NCI-H1930 (cell line): ENCODE measurements at places on chromosomes 6 and 20.

- no peak for DNase-seq
Measured at GRCh38 chr6:82893889-82894652, 171.6 kb downstream of the UBE3D start.

- peak; percentile 81 for DNase-seq
Measured at GRCh38 chr20:2102585-2103460, 1.2 kb downstream of the STK35 start.

- no peak for DNase-seq
Measured at GRCh38 chr6:104682722-104683643, 176.7 kb downstream of the HACE1 start.

DNA sequence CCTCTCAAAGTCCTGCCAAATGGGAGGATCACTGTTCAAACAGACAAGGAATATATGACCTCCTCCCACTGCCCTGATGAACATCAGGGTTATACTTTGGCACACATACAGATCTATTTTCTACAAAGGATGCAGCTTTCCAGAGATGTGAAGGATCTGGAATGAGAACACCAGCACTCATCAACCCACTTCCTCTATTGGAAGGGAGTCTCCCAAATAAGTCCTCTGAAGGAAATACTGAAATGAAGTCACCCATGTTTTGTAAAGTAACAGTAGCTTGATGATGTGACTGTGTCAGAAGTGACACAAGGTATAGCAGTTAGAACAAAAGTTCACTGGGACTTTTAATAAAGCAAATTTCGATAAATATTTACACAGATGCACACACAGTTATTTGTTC is 104.9 kb downstream of the OGFRL1 start:
- DNase-seq = no peak

DNA sequence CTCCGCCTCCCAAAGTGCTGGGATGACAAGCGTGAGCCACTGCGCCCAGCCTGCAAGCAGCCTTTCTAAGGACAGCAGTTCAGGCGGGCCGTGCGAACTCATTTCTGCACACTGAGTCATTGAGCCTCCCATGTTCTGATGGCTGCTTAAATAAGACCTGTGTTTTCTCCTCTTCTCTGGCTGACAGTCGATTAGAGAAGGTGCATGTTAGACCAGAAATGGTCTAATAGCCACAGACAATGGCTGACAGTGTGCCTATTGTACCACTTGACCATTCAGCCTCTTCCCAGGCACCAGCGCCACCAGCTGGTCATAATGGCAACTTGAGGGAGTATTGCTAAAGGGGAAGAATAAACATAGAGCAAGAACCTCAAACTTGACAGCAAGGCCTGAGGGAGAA is 6.2 kb downstream of the CST11 start:
- DNase-seq = peak; percentile 25

DNA sequence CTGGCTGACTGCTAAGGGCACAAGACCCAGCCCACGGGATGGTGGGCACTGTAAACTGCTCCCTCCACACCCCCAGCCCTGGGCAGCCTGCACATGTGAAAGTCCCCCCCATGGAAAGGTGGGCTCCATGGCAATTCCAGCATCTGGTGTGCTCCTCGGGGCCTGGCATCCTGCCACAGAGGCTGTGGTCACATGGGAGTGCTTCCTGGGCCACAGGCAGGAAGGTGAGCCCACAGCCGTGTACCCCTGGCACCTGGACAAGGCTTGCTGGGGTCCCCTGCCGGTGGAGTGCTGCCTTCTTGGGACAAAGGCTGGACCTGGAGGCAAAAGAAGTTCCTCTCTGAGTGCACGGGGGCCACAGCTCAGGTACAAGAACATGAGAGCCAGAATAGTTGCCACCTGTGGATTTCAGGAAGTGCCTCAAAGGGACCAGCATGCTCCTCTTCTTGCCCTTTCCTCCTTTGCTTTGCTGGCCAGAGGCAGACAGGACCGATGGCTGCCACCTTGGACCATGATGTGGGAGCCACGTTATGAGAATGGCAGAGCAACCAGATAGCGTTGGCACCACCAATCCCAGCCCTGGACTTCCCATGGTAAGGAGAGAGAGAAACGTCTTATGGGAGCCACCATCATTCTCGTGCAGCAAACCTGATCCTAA is 120.2 kb upstream of the MLN start:
- no peak for DNase-seq

GRCh38 chr20:36155991-36156390 is 1.5 kb downstream of the EPB41L1 start:
- no peak for DNase-seq

GRCh38 chr6:4818272-4818938 is 42.2 kb downstream of the CDYL start:
- no peak for DNase-seq

DNA sequence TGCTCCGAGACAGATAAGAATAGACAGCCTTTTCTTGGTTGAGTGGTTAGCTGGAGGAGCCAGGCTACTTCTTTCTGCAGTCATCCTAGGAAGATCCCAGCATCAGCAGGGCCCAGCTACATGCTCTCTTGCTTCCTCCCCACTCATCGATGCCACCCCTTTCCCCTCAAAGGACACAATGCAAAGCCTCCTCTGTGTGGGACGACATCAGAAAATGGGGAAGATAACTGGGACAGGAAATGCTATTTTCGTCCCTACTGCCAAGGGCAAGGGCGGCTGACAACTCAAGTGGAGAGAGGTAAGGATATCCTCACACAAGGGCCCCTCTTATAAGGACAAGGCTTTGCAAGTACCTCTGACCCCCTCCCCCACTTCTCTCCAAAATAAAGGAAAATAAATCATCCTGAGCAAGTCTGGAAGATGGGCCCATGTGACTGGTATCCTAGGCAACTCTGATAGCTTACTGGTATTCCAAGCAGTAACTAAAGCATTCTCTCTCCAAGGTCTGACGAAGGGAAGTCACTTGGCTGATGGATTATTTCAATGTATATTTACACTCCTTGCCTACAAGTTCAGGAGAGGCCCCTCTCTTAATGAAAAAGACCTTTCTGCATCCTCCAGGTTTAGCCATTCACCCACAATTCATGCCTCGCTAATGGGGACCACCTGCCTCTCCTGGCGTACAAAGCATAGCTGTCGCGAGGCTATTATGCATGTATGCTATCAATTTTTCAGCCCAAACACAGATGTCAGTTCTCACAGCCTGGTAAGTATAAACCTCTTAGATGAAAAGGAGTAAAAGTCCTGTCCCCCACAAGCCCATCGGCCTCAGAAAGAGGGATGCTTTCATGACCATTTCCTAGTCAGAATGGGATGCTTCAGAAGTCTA is 11.3 kb downstream of the ELMO2 start:
- DNase-seq = no peak

DNA sequence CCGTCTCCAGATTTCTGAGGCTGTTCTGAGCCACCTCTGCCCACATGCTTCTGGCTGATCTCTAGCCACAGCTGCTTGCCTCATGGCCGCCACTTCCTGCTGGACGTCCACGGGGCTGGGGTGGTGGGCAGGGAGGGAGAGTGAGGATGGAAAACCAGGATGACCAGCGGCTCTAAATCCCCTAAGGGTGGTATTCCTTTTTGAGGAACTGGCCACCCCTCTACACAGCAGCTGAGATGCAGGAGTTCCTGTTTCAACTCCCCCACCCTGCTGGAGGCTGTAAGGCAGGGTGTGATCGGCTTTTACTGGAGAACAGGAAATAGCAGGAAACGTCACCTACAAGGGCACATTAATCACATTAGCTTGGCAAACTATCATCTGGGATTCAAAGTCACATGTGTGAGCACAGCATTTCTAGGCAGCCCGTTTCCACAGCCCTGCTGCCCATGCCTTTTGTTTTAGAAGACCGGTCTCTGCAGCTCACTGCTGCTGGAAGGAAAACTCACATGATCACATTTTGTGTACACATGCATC is 181.6 kb upstream of the ECI2 start:
- no peak for DNase-seq

DNA sequence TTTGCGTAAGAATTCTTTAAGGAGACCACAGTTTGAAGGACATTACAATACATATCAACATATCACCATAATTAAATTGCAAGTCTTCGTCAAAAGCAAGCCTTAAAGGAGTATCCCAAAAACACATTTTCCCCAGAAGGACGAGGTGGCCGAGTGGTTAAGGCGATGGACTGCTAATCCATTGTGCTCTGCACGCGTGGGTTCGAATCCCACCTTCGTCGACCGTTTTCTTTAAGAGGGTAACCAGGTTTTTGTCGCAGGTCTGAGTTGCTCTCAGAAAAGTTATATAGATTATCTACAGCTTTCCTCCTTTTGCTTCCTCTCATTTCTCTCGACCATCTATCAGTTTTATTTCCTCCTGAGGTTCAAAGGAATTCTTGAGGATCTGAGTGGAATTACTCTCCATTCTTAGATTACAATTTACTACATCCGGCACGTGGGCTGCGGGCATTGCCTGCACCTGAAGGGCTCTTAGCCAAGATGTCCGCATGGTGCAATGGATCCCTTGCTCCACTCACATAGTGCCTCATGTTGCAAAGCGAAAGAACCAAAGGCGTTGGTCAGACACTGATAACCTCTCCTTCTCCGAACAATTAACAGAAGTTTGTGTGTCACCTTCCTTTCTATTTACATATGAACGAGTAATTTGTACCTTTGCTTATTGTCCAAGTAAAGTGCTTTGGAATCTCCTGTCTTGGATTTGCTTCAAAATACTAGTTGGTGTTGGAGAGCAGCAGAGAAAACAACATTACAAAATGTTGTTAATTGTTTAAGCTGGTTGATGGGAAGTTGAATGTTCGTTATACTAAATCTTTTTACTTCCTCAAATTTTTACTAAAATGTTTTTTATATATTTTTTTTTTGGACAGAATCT is 14.0 kb downstream of the POM121L2 start:
- no peak for DNase-seq

- DNase-seq = no peak
Measured at GRCh38 chr20:36349384-36350170, 43.4 kb downstream of the DLGAP4 start.

DNA sequence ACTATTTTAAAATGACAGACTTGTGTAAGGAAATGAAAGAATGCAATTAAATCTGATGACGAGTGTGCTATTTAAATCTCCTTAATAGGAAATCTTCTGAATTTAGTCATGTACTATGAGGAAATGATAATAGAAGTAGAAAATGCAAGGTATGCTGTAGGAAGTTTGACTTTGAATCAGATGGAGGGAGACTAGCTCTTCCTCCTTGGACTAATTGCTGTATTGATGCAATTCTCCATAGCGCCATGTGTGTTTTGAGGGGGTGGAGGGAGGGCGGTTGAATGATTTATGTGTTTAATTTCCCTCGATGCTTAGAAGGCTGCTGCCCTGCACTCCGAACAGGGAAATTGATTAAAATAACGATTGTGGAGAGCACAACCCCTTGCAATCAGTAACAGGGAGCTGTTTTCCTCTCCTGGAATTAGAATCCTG is 214.4 kb upstream of the PRND start:
- DNase-seq = no peak

DNA sequence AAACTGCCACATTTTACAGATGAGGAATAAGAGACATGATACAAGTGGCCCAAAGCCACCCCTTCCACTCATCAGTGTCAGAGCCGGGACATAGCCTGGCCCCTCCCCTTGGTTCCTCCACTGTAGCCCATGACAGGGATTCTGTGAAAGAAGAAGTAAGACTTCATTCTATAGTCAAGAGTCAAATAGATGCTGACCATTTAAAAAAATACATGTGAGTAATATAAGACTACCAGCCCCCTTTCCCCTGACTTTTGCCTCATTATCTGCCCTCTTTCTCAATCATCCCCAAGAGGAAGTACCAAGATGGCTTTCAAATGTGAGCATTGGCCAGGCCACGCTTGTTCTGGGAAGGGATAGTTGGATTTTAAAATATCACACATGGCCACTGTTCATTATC is 57.8 kb upstream of the TAB2 start:
- DNase-seq = no peak

- DNase-seq = no peak
Measured at GRCh38 chr20:63588641-63589041, 14.6 kb upstream of the HELZ2 start.

DNA sequence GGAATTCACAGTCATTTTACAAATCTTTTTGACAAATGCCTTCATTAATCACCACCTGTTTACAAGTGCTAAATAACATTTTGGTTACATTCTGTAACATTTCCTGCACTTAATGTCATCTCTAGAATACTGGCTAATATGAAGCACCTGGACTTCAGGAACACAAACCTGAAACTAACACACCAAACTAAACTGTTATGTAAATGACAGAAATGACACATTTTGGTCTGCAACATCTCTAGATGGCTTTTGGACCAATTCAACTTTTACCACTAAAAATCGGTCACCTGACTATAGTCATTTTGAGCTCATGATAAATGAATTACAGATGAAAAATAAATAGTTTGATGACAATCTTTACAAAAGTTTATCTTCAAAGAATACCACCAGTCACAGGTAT is 80.6 kb downstream of the ATG5 start:
- no peak for DNase-seq

DNA sequence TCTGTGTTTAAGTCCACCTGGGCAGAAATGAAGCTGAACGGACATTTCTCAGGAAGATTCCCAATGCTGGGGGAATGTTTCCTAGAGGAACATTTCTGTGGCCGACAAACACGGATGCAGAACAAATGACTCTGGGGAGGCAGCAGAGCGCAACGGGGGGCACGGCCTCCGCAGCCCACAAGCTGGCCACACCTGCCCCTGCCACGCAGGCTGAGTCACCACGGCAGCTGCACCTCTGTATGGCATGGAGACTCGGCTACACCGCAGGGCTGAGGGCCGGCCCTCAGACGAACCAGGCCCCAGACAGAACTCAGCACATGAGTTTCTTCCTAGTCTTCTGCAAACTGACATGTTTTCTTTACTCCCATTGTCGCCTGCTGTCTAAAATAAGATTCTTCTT is 10.0 kb upstream of the PRR18 start:
- no peak for DNase-seq

DNA sequence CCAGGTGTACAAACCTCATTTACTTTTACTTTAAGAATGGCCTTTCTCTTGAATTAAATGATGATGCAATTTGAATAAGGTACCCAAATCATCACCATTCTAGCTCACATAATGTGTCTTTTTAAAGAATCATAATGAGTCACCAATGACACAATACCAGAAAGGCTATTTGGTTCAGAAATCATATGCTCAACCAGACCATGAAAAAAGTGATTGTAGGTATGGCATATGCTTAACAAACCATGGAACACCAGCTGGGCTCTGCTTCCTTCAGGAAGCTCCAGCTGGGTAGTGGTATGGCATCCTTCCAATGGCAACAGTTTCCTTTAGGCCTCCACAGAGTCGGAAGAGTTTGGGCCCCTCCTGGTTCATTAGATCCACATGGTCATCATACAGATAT is 128.2 kb downstream of the FRK start:
- no peak for DNase-seq

DNA sequence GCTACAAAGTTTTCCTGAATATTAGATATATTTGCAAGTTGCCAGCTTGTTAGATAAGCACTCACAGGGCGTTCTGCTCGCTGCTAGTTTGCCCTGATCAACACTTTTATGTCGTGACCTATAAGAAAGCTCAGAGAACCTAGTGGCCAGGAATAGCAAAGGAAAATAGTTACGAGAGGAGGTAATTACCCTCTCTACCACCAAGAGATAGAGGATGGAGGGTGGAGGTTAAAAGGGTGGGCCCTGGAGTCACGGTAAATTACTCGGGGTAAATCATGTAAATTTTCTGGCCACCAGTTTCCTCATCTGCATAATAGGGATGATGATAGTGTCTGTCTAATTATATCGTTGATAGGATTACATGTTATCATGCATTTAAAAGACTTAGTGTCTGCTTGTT is 87.2 kb downstream of the JPH2 start:
- no peak for DNase-seq
